ENCODE measurements at places on chromosomes 5 and 9. TPM values are rescaled to one million over a fixed set of nuclear protein-coding genes. Genes with fewer than 3 reads are reported as not detected.

Gene CDKN2B
- 1.8 TPM for total RNA-seq

DNA sequence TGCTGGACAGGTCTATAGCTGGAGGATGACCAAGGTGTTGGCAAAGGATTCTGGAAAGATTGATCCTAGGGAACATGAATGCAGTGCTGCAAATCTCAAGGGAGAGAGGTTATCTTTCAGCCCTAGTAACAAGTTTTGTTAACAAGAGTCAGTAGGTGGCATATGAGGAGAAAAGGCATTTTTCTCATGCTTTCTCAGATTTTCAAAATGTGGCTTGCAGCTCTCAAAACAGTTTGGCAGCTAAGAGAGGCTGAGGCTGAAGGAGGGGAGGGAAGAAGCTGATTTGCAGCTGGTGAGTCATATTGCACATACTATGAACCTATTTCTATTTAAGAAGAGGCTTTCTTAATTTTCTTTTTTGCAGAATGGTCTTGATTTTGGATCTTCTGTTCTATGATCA lies 64.3 kb upstream of the PCA3 start:
- no peak for DNase-seq

DNA sequence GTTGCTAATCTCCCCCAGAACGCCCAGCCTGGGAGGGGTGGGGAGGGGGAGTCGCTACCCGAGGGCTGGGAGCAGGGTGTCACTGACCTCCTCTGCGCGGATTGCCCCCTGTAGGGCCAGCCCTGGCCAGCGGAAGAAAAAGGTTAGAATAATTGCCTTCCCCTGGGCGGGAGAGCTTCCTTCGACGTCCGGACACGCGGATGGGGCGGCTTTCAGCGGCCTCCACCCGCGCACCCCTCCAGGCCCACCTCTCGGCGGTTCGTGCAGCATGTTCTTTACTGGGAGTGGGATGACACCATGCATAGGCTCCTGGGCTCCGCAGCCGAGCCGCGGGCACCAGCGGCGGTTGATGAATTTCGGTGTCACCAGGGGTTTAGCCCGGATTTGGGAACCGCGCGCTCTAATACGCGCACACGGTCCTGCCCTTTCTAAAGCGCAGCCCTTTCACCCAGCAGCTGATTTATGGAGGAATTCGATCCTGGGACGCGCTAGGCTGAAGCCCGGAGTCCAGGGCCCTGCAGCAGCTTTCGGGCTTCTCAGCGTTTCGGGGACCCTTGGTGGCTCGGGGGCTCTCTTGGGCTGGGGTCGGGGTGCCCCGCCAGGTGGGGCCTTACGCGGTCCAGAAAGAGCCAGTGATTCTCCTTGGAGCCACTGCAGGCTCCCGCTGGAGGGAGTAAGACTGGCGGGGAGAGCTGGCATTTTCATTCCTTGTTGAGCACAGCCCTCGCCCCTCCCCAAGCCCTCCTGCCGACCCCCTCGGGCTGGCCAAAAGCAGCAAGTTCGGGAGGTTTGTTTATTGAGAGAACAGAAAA lies 10.1 kb downstream of the LMX1B start:
- DNase-seq = no peak

GRCh38 chr5:120449501-120449900 lies 14.6 kb upstream of the PRR16 start:
- DNase-seq = no peak

- no peak for DNase-seq
These were observed 14.7 kb downstream of the PITX1 start for GRCh38 chr5:135019314-135019713.

Gene C5orf47
- not detected for total RNA-seq

Gene MEF2C
- total RNA-seq = 75.4 TPM

Gene PCDHB16
- total RNA-seq = 5.1 TPM

Gene GCNT1
- 8.3 TPM for total RNA-seq

DNA sequence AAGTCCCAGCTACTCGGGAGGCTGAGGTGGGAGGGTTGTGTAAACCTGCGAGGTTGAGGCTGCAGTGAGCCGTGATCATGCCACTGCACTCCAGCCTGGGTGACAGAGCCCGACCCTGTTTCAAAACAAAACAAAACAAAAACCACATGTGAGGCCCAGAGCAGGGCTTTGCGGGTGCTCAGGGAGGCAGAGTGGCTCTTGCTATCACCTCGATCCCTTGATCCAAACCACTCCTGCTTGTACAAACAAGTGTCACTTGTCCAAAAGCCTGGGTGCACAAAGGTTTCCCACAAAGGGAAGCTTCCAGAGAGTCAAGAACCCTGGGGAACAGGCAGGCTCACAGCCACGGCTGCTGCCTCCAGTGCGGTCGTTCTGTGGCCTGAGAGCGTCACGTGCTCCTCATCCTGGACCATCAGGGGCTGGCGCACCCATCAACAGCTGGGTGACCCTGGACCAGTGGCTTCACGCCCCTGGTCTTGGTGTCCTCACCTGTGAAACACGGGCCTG lies 162.7 kb downstream of the C9orf50 start:
- DNase-seq = peak; percentile 59

DNA sequence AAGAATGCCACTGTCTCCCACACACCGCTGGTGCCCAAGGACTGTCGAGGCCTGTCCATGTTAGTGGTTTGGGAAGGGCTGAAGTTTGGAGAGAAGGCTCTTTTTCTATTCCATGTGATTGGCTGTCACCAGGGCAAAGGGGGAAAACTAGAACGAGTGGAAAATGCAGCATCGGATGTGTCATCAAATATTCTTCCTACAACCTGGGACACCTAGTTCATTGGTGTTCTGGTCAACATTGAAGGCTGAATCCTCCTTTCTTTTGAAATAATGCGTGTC lies 53.2 kb downstream of the PIK3R1 start:
- no peak for DNase-seq

Gene MSANTD3
- total RNA-seq = 14.3 TPM

Gene INSL6
- total RNA-seq = 0.47 TPM

Gene LRRC14B
- total RNA-seq = not detected

GRCh38 chr9:131874447-131874846 lies 134.6 kb upstream of the RAPGEF1 start:
- DNase-seq = no peak

DNA sequence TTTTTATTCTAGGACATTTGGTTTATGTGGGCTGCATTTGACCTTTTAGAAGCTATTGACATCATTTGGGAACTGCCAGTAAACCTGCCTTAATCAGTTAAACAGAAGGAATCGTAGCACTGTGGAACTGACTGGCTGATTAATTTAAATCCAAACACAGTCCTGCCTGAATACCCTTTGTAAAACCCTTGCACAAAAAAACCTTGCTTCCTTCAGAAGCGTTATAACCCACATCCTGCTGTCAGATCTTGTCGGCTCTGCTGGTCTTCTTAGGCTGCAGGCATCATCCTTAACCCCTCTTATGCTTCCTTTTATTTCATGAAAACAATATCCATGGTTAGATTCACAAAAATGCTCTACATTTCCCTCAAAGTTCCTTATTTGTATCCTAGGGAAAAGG lies 46.3 kb downstream of the PAM start:
- no peak for DNase-seq

Gene ZNF658
- 7.1 TPM for total RNA-seq

Gene DAPK1
- 166 TPM for total RNA-seq

GRCh38 chr9:29211580-29212396 lies 1638.5 kb upstream of the C9orf72 start:
- peak; percentile 54 for DNase-seq
